ENCODE measurements at places on chromosomes 2 and 18. TPM values are rescaled to one million over a fixed set of nuclear protein-coding genes. Genes with fewer than 3 reads are reported as not detected.

FHOD3 gene
- not detected for total RNA-seq

ACMSD gene
- not detected for total RNA-seq

SRD5A2 gene
- not detected for total RNA-seq

CROCC2 gene
- total RNA-seq, result not detected

CHRNA1 gene
- not detected for total RNA-seq

SLC5A6 gene
- 98.2 TPM for total RNA-seq

SERPINB11 gene
- total RNA-seq, result not detected

DNA sequence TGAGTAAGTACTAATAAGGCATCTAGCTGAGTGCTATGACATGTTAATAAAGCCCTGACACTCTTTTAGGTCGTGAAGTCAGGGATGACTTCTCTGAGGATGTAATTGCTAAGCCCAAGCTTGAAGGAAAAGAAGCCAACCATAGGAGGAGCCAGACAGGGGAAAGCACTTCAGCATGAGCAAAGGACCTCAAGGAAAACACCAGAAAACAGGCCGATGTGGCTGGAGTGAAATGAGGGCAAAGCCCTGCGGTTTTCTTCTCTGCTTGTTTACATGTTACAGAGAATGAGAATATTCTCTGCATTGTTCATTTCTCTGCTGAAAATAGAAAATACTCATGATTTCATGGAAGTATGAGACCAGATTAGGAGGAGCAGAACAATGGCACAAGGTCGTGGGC, 112.5 kb upstream of the ARHGAP28 start:
- no peak for DNase-seq

DNA sequence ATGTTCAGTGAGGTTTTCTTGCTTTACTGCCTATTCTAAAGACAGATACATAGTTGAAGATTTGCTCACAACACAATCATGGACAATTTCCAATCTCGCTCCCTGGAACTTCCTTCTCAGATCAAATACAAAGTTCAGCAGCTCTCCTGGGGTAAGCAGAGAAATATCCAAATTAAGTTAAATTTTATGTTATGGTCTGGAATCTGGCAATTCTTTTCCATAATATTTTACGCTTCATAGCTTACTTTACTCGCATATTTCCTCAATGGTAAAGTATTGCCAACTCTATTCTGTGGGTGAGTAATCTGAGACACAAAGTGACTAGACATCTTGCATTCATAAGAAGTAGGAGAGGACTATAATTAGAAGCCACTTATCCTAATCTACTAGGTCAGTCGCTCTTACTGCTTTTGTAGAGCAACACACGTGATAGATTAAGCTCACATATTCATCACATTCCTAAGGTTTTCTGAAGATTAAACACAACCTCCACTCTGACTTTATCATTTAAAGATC, 529.4 kb downstream of the CCDC85A start:
- no peak for DNase-seq

DNA sequence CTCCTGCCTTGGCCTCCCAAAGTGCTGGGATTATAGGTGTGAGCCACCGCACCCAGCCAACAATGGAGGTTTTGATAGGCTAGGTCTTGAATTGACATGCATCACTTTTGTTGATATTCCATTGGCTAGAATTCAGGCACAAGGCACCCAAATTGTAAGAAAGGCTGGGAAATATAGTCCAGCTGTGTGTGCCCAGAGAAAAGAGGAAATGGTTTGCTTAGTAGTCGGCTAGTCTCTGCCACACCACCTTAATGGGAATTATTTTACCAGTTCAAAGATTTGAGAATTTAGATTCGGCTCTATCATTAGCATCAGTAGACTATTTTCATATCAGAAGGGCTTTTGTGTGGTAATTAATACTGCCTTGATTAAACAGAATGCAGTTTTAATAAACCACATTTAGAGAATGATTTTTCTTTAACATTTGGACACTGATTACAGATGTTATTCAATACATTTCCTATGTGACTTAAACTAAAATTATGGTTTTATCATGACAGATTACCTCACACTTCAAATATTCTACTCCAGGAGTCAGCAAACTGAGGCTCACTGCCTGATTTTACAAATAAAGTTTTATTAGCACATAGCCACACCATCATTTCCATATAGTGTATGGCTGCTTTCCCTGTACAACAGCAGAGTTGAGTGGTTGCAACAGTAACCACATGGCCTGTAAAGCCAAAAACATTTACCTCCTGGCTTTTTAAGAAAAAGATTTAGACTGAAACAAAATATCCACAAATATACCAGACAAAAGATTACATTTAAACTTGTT, 27.4 kb downstream of the DBI start:
- DNase-seq, result no peak

- DNase-seq, result no peak
Observed at GRCh38 chr2:44205169-44205568, 36.5 kb downstream of the PPM1B start.

DNA sequence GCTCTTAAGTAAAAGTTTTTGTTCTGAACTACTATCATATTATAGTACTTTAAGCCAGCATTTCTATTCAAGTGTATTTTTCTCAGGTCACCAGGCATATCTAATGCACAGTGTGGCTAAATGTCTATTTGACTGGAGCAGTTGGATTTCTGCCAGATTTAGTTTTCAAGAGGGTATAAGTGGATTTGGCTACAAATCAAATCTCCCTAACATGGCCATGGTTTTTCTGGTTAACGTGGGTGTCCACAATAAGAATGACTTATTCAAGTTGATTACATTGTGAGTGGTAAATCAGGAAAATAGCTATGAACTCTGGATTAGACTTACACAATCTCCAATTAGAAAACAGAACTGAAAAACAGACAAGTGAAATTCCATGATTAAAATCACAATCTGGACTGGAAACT, 5.7 kb upstream of the CHN1 start:
- DNase-seq, result no peak

DNA sequence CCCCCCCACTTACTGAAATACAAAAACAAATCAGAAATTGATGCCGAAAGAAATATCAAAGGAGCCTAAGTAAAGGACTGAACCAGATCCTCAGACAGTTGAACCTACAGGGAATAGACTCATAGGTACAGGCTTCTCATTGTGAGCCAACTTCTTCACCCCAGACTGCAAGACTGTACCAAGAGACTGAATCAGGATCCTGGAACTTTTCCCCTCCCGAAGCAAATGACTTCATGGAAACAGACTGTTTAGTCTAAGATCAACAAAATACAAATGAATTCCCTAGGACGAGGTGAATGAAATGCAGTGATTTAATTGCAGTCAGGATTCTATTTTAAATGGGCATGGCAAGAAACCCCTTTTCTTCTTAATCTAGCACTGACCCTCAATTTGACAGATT, 53.6 kb upstream of the RNF152 start:
- no peak for DNase-seq

GRCh38 chr2:60067006-60067405, 486.4 kb downstream of the BCL11A start:
- no peak for DNase-seq

DNA sequence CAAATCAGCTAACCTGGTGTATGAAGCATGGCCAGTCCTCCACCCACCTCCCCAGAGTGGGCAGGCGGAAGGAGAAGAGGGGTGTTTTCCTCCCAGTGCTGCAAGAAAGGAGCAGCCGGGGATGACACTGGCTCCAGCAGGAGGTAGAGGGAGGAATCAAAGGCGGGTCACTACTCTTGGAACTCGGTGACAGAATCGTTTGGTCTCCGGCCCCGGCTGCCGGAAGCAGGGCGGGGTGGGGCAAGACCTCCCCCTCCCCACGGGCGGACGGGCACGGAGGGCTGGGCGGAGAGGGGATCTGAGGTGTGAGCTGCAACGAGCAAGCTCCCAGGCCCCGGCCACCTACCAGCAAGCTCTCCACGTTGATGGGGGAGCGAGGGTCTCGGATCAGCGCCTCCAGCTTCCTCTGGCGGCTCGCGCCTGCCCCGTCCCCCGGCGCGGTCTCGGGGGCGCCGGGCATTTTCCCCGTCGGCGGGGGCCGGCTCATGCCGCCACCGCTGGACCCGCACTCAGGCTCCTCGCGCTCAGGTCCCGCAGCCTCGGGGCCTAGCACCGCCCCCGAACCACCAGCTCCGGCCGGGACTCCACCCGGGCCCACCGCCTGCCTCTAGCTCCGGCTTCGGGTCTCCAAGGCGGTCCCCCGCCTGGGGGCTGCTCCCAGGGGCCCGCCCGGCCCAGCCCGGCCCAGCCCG, 640 bp downstream of the ROCK2 start:
- DNase-seq, result peak; percentile 76

DNA sequence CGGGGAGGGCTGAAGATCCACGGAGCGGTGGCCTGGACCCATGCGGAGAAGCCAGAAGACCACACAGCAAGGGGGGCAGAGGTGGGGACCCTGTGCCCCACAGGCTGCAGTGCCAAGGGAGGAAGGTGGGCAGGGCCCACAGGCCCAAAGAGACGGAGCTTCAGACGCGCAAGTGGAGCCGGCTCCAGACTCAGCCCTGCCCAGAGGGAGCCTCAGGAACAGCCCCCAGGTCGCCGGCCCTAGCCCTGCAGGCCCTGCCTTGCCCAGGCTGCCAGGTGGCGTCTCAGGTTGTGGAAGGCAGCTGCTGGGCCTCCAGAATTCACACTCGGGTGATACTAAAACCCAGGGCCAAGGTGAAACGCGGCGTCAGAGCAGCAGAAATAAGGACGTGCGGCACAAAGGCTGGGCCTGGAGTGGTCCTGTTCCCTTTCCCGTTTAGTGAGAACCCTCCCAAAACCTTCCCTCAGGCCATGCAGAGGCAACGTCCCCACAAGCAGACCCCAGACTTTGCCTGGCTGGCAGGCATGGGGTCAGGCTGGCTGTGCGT, 36.8 kb downstream of the SLC66A2 start:
- no peak for DNase-seq

DNA sequence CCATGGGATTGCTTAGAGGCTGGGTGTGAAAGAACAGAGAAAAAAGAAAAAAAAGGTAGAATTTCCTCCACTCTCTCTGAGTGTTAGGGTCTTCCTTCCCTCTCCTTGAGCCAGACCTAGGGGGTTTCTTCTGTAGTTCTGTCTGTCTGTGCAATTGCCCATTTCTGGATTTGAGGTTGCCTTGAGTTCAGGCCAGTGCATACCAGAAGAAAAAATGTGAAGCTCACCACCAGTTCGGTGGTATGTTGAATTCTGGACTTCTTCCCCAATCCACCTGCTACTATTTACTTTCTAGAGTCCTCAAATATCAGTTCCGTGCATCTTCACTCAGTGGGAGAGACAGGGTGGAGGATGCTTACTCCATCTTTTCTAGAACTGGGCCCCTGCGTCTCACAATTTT, 15.3 kb upstream of the SELENOI start:
- no peak for DNase-seq

DNA sequence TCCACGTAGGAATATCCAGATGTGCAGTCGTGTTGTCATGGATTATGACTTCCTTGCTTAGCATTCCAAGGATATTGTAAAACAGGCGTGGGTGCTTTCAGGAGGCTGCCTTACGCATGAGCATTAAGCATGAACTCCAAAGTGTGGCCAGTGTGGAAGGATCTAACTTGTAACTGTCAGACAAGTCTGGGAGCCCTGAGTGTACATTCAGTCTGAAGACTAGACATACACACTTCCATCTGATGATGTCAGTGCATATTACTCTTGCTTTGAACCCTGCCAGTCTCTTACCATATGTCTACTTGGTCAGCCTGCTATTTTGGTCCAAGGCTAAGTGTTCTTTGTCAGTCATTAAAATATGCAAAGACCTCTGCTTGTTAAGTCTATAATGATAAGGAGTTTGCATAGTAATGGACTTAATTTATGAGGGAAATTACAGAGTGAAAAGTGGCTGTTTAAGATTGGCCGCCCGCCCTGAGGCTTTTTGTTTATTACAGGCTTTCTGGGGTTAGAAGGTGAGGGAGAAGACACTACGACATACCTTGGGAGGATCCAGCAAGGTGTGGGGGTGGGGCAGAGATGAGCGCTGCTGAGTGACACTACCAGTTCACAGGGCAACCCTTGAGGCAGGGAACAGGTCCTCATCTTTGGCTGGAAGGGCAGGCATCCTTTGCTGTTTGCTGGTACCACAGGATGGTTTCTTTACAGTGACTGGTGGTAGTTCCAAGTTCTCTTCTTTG, 48.3 kb downstream of the CABLES1 start:
- DNase-seq, result no peak

GRCh38 chr18:40473221-40474029, 1481.6 kb upstream of the PIK3C3 start:
- no peak for DNase-seq

- no peak for DNase-seq
Observed at GRCh38 chr2:203690441-203691047, 15.9 kb upstream of the CD28 start.

DNA sequence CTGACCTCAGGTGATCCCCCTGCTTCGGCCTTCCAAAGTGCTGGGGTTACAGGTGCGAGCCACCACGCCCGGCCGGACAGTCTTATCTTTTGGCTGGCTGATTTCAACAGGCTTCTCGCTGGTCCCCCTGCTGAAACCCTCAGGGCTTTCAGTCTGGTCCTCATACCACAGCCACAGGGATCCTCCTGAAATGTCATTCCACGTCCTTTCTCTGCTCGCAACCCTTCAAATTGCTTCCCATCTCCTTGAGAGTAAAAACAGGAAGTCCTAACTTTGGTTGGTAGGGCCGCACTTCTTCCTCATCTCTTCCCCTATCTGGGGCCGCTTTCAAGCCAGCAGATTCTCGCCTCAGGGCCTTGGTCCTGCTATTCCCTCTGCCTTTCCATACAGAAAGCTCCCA, 1.4 kb upstream of the CAB39 start:
- no peak for DNase-seq

GRCh38 chr2:168079236-168079635, 168.2 kb downstream of the STK39 start:
- DNase-seq, result no peak

GRCh38 chr2:228653884-228654283, 472.4 kb upstream of the SPHKAP start:
- DNase-seq, result no peak

DNA sequence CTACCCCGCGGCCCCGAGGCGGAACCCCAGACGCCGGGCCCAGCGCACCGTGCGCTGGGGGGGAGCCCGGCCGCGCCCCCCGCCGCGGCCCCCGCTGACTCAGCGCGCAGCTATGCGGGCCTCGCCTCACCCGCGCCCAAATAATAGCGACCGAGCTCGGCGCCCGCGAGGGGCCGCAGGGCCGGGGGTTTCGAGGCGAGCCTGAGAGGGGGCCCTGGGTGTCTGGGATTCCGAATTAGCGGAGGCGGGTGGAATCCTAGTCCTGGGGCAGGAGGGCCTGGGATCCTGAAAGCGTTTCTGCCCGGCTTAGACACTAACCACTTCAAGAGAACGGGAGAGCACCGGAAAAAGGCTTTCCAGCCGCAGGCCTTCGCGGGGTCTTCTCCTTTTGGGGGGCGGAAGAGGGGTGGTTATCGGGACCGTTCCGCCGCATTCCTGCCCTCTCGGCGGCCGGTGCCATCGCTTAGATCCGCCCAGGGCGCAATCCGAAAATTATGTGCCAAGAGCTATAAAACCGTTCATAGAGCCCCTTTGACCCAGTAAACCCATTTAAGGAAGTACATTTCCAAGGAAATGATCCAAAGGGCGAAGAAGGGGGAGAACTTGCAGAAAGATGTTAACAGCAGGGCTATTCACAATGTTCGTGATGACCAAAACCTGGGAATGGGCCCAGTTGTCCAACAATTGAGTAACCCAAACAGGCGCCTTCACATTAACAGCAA, 681 bp upstream of the ROCK2 start:
- DNase-seq, result peak; percentile 82
